Stimulated activated CD8-positive, alpha-beta memory T cell treated with anti-CD3 and anti-CD28 coated beads, Interleukin-4, amount 100 ng/mL, for 4 hours (primary cell): ENCODE measurements at places on chromosomes 16 and 17.

GRCh38 chr16:58280846-58281301, 14.0 kb downstream of the PRSS54 start:
- DNase-seq = no peak

- DNase-seq = no peak
Measured at GRCh38 chr17:70104791-70105523, 29.9 kb downstream of the KCNJ16 start.

GRCh38 chr17:27329146-27329805, 35.4 kb downstream of the WSB1 start:
- DNase-seq = no peak

DNA sequence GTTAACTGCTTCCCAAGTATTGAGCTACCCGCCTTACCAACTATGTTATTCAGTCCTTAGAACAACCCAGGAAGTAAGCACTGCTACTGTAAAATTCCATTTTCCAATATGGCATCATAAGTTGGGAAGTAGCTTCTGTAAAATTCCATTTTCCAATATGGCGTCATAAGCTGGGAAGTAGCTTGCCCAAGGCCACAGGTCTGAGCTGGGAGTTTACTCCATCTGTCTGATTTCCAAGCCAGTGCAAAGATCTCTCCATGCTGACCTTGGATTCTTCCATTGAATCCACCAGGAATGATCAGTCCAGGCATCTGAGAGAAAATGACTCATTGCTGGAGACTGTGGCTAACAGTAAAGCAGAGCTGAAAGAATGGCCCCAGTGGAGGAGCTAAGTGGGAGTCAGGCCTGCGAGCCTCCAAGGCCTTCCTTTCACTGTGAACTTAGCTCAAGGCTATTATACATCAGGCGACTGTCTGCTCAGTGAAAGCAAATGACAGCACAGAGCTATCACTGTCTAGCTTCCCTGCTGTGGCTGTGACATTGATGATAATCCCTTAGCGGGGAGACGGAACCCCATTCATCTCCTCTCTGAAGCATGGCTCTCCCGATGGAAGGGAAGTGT, 430.4 kb downstream of the HAPSTR1 start:
- no peak for DNase-seq

DNA sequence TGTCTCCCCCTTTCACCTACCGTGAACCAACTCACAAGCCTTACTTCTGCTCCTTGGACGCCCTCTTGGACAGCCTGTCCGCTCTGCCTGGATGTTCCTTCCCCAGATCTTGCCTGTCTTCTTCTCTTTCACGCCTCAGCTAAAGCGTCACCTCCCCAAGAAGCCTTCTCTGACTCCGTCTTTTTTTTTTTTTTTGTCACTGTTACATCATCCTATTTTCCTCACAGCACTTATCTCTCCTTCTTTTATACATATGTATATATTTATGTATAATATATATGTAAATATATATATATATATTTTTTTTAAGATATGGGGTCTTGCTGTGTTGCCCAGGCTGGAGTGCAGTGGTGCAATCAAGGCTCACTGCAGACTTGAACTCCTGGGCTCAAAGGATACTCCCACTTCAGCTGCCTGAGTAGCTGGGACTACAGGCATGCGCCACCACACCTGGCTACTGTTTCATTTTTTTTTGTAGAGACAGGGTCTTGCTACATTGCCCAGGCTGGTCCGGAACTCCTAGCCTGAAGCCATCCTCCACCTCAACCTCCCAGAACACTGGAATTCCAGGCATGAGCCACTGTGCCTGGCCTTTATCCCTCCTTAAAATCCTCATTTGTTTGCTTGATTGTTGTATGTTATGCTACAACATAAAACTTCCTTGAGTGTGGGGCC, 16.5 kb upstream of the AKTIP start:
- DNase-seq = no peak

DNA sequence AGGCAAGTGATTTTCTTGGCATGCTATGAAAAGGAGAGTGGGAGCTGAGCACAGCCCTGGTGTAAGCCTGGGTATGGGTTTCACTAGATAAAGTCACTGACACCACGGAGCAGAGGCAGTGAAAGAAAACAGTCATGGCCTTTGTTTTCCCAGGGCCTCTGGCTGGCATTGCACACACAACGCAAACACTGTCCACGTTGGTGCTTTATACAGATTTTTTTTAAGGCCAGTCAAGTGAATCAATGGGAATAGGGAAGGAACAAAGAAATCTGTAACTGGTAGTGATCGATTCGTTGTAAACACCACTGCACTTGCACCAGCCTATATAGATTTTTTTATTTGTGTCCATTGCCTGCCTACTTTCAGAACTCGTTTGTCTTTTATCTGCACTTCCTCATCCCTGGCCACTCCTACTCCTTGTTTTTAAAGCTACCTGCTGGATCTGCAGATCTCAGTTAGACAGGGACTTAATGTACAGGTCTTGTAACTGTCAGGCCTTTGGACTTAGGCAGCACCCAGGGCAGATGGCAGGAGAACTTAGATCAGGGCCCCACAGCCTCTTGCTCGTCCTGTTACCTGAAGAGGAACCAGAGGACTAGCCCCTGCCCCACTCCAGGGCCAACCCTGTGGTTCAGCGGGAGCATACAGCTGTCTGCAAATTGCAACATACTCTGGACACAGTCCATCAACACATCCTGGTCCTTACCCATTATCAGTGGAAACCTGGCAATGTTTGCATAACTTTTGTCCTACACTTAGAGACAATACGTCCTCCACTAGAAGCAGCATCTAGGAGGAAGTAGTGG, 10.6 kb upstream of the TMIGD1 start:
- DNase-seq = no peak

DNA sequence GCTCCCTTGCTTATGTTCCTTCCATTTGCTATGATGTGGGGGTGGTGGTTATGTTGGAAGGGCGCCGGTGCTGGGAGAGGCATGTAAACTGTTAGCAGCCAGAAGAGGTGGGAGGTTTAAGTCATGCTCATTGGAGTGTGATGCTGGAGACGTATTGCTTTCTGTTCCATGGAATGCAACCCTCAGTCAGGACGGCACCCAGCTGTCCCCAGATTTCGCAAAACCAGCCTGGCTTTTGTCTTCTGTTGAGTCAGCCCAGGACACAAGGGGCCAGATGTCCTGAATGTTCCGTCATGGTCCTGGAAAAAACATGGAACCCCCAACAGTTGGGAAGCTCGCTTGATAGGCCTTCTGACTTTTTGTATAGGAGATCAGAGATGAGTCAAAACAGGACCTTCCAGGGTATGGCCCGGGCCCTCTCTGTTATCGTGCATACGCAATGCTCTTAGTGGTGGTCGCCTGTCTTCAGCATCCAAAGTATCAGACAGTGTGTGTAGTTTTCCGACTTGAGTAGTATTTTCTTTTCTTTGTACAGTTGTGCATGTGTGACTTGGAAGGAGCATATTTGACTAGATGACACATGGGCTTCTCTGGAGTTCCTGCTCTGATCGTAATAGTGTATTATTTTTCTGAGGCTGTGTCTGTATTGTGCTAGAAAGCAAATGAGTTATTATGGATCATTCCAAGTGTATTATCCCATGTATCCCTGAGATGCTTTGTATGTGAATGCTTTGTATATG, 201.9 kb downstream of the SNX29 start:
- DNase-seq = no peak

- DNase-seq = no peak
Measured at GRCh38 chr17:77581480-77581879, 377.0 kb upstream of the TNRC6C start.

DNA sequence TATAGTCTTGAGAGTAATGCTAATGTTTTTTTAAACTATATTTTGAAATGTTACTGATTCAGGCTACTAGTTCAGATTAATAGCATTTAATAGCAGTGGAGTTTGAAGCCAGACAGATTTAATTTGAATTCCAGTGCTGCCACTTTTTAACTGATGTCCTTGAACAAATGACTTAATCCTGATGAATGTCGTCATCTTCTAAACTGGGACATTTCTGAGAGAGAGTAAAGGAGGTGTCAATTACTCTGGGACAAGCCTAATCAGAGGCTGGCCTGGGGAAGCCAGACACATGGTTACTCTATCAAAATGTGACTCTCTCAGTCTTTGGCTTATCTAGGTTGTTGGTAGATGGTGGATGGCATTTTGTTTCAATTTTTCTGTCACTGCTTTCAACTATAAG, 246.7 kb downstream of the HS3ST3A1 start:
- DNase-seq = no peak

GRCh38 chr17:75752802-75753513, 12.0 kb downstream of the GALK1 start:
- no peak for DNase-seq

GRCh38 chr17:65564793-65565192, 3.3 kb upstream of the AXIN2 start:
- DNase-seq = no peak

DNA sequence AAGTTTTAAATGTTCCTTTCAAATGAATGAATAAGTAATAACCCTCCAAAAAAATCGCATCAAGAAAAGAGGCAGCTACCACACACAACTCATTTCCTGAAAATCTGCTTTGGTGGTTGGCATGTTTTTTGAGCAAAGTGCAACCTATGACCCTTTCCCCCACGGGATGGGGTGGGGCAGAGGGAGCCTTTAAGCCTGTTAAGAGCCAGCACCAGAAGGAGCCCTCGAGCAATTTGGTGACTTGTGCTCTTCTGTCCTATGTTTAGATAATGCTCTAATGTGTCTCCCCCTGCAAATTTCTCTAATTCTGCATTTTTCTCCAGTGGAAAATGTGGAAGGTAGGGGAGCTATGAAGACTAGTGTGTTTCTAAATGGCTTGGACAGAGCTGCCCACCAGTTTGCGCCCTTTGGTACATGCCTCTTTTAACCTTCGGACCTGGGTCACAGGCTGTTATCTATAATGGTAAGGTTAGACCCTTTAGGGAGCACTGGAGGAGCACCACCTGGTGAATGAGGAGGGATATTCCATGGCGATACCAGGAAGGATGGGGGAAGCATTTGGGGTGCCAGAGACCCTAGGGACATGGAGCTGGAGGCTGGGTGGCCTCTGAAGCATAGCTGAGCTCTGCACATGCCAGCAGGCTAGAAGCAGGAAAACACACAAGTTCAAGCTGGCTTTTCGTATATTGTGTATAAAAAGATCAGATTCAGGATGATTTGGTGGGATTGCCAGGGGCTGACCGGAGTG, 1.6 kb downstream of the PYCARD start:
- DNase-seq = no peak

GRCh38 chr17:5042157-5043022, 7.2 kb upstream of the SLC52A1 start:
- DNase-seq = no peak

DNA sequence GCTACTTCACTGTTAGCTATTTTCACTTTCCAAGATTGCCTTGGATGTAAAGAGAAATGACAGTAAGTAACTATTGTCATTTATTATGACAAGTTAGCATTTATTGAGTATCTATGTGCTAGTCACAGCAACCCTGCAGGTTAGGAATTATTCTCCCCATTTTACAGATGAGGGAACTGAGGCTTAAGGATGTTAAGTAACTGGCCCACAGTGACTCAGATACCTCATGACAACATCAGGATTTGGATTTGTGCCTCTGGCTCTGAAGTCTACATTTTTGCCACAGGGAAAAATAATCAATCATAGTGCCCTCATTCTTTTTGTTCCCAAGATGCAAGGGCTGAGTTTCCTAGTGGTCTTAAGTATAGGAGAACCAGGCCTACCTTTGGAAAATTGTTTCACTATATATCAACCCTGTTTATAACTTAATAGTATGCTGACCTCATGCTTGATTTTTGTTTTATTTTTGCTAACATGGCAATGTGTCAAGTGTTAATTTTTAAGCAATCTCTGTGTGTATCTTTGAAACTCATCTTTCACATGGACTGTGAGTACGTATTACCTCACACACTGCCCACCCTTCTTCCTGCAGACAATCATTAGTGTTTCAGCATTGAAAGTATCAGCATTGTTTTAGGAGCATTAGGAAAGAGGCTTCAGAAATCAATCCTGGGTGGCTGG, 105.0 kb downstream of the TANGO6 start:
- no peak for DNase-seq

GRCh38 chr16:67437513-67437912, 6.6 kb downstream of the HSD11B2 start:
- DNase-seq = no peak

DNA sequence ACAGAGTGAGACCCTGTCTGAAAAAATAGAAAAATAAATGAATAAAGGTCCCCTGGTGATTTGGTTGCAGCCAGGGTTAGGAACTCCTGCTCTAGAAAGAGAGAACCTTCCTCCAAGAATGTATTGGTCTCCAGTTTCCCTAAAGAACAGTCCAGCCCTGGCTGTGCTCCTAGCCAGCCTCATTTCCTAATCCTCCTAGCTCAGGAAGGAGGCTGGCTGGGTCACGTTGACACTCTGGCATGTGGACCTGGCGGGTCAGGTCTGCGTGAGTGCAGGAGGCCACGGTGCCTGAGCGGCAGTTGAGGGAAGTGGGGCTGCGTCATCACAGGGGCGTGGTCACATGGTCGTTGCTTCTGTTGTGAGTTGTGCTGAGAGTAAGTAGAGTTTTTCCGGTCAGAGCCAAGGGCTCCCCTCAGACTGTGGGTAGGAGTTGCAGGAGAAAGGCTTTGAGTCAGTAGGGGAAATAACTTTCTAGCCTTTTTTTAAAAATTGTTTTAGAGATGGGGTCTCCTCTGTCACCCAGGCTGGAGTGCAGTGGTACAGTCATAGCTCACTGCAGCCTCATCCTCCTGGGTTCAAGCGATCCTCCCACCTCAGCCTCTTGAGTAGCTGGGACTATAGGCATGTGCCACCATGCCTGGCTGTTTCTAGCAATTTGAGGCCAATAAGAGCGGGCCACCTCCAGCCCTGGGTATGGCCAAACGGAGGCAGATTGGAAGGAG, 194.0 kb upstream of the CIBAR2 start:
- DNase-seq = peak; percentile 49

- DNase-seq = no peak
Measured at GRCh38 chr17:66538776-66539175, 236.4 kb downstream of the PRKCA start.

GRCh38 chr17:4176808-4177472, 33.9 kb downstream of the CYB5D2 start:
- DNase-seq = no peak

DNA sequence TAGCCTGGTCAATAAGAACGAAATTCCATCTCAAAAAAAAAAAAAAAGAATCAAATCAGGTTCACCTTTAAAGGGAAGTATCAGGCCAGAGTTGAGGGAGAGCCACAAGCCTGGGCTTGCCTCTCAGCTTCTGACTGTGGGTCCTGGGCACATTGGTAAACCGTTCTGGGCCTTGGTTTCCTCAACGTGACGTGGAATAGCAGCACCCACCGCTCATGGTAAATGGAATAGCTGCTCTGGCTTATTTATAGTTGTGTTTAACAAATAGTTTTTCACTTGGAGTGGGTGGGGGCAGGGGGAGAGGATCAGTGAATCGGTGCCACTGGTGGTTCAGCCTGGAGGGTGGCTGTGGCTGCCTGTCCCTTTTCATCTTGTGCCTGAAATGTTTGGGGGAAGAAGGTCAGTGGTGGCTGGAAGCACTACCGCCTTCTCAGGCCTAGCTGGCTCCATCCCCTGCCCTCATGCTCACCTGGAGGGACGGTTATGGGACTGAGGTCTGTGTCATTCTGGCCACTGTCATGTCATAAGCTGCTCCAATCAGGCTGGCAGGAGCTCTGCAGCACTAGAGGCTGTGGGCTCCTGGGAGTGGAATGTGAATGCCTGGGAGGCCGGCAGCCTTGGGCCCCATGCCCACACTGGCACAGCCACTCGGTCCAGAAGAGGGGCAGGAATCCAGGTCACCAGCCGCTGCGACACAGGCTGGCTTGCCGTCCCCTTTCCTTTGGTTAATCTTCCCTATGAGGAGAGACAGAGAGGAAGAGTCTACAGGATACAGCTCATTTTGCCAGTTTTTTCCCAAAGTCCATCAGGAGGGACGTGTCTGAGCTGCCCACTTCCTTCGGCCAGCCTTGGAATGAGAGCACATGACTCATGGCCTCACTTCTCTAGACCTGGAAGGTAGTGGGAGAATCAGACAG, 27.0 kb downstream of the CCR7 start:
- no peak for DNase-seq
